ENCODE measurements at places on chromosomes 16 and 17.

DNA sequence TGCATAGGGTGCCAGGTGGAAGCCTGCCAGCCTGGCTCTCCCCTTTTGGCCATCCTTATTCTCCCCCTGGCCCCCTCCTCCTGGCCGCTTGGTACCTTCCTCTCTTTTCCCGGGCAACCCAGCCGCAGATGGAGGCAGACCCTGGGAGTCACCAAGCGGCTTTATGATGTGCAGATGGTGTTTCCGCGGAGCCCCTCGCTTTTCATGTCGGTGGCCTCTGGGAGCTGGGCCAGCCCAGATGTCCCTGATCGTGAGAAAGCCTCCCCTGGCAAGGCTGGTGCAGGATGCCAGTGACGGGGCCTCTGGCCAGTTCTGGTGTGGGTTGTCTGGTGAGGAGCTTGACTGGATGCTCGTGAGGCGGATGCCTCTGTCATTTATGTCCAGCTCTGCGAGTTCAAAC, 18.0 kb upstream of the BRD7 start:
- DNase-seq: no peak

- DNase-seq: no peak
Measured at GRCh38 chr16:19488213-19488640, 33.7 kb downstream of the GDE1 start.

GRCh38 chr16:64695684-64696083, 426.2 kb downstream of the CDH11 start:
- no peak for DNase-seq

DNA sequence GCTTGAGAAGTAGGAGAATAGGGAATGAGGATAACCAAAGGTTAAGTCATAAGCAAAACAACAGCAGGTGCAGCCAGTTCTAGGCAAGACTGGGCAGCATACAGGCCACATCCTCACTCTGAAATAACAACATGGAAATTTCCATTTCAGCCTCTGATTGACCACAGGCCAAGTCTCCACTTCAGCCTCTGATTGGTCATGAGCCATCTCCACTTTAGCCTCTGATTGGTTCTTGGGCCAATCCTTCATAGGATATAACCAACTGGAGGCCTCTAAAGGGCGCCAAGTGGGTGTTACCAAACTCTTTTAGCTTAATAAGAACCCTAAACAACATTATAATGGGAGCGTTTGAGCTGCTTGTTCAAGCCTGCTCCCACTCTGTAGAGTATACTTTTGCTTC, 512.0 kb downstream of the NPIPA7 start:
- DNase-seq: no peak
